Lung (tissue), 17 donors: ENCODE measurements at places on chromosomes 4 and X.
A peak's percentile ranks its signal among the peaks of the same experiment; 100 is the strongest.

GRCh38 chrX:50719614-50720013 is 94.4 kb downstream of the SHROOM4 start:
- H3K4me1 ChIP-seq = no peaks in the 10 kb centered on the region
- no peak overlapping the region for H3K27ac ChIP-seq
- DNase-seq = peak; percentile 46
- peaks cover 8% of the 10 kb centered on the region for H3K27me3 ChIP-seq
- H3K36me3 ChIP-seq = no peaks in the 10 kb centered on the region

DNA sequence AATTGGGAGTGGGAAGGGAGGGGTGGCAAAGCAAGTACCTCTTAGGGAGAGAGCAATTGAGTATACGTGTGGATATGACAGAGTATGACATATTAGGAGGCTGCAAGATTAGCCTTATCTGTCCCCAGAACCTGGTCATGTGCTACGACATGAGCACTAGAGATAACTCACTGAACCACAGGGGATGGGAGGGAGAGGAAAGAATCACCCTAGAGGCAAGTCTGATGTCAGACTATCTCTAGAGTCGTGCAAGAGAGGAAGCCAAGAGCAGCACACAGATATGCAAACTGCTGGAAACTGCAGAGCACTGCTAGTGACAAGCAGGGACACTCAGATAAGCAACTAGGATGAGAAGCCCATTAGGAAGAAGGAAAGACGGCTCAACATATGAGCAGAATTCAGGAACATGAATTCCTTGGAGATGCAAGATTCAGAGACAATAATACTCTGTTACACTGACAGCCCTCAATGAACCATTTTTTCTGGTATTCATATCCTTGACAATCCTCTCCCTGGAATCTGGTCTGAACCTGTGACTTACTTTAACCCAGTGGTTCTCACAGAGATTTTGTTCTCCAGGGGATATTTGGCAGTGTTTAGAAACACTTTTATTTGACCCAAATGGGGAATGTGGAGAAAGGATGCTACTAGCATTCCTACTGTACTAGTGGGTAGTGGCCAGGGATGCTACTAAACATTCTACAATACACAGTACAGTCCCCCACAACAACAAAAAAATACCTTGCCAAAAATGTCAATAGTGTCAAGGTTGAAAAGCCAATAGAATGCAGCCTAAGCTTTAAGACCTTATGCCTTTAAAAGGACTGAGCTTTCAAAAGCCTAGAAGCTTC is 84.0 kb upstream of the BMP2K start:
- no peaks in the 10 kb centered on the region for H3K36me3 ChIP-seq
- peaks cover 13% of the 10 kb centered on the region for H3K4me1 ChIP-seq
- H3K27ac ChIP-seq = no peak overlapping the region
- DNase-seq = no peak
- H3K27me3 ChIP-seq = no peaks in the 10 kb centered on the region

- no peak for DNase-seq
- H3K4me3 ChIP-seq = no peak overlapping the region
- no peak overlapping the region for H3K27ac ChIP-seq
These were observed 190.9 kb downstream of the RAP1GDS1 start for GRCh38 chr4:98452091-98452490.

- no peaks in the 10 kb centered on the region for H3K4me1 ChIP-seq
- no peaks in the 10 kb centered on the region for H3K27me3 ChIP-seq
- no peak for DNase-seq
These were observed 123.3 kb downstream of the POU4F2 start for GRCh38 chr4:146762016-146762415.

DNA sequence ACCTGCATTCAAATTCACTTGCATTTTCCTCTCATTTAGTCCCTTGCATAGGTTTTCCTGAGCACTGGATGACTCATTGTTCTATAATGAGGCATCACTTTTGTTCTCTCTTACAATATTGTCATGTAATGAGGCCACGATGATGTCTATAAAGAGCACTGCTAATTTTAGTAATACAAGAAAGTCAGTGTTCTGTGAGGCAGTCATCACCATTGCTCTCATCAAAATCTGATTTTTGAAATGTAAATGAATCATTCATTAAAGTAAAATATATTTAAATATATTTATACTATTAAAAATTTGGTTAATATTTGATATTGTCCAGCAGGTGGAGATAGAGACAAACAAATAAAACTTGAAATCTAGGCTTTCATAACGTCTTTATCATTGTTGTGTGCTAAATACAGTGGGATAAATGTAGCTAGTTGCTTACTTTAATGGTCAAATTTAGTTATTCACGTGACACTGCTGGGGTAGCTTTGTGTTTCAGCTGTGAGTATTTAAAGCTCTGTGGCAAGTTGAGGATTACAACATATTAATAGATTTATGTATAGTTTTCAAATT is 15.4 kb downstream of the HMGB2 start:
- H3K27ac ChIP-seq = no peak overlapping the region
- DNase-seq = peak; percentile 69
- H3K36me3 ChIP-seq = no peaks in the 10 kb centered on the region
- H3K4me3 ChIP-seq = no peak overlapping the region

- peaks cover 10% of the 10 kb centered on the region for H3K4me1 ChIP-seq
- peak within 1 kb of the TSS; percentile 77 for H3K27ac ChIP-seq
- DNase-seq = peak; percentile 95
- H3K27me3 ChIP-seq = peaks cover 16% of the 10 kb centered on the region
- H3K36me3 ChIP-seq = no peaks in the 10 kb centered on the region
- peak within 1 kb of the TSS; percentile 72 for H3K4me3 ChIP-seq
These were observed at the start of gene RNF150 for GRCh38 chr4:141133146-141133998. Gene RNF150 (minus strand): TSS chr4:141133469.

DNA sequence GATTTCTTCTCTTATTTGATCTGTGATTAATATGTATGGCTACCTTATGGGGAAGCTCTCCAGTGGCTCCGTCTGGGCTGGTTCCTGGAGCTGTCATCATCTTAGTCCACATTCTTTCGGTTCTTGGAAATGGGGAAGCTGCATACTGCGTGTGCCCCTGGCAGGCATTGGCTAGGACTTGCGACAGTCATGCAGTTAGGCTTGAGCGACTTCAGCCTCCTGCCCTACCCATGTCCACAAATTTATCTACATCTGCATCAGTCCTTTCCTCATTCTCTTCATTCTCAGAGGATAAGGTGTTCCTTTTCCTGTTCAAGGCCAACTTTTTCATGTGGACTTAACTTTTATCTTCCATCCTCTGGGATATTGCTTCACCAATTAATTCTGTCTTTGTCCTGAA is 214.2 kb downstream of the RELL1 start:
- H3K4me1 ChIP-seq = no peaks in the 10 kb centered on the region
- H3K4me3 ChIP-seq = no peak overlapping the region
- H3K36me3 ChIP-seq = no peaks in the 10 kb centered on the region
- no peak overlapping the region for H3K27ac ChIP-seq
- no peaks in the 10 kb centered on the region for H3K27me3 ChIP-seq

DNA sequence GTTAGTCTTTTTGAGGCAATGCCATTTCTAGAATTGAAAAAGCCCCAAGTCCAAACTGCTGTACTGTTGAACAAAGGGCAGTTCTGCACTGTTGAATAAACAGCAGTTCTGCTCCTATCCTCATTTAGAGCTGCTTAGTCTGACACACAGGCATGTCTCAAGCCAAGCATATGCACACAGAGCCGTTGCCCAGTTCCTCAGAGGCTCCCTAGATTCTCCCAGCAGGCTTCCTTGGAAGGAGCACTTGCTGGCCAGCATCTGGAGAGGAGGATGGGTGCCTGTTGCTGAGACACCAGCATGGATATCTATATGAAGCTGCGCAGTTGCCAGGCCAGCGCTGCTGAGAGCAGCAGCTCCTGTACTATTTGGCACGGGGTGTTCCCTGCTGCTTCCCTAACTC is 138.3 kb upstream of the USP38 start:
- no peak overlapping the region for H3K27ac ChIP-seq
- no peaks in the 10 kb centered on the region for H3K36me3 ChIP-seq
- no peaks in the 10 kb centered on the region for H3K4me1 ChIP-seq
- DNase-seq = no peak
- no peak overlapping the region for H3K4me3 ChIP-seq

DNA sequence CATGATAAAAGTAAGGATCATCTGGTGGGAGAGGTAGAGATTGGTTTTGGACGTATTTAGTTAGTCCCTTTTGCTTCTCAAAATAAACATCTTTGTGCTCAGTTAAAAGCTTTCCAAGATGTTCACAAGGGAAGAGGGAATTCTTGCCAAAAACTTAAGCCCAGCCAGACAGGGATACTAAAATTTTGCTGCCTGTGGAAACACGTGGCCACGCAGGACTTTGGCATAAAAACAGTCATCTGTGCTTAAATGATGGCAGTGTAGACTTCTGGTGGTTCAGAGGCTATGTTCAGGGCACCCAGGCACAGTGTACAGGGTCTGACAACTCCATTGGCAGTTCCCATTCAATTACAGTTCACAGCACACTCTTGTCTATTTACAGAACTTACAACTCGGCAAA is 93.2 kb upstream of the JADE1 start:
- H3K27me3 ChIP-seq = no peaks in the 10 kb centered on the region
- no peaks in the 10 kb centered on the region for H3K36me3 ChIP-seq
- DNase-seq = no peak
- no peak overlapping the region for H3K27ac ChIP-seq
- no peak overlapping the region for H3K4me3 ChIP-seq
- no peaks in the 10 kb centered on the region for H3K4me1 ChIP-seq

- no peaks in the 10 kb centered on the region for H3K36me3 ChIP-seq
- H3K27ac ChIP-seq = no peak overlapping the region
- no peak for DNase-seq
- H3K4me1 ChIP-seq = no peaks in the 10 kb centered on the region
- H3K27me3 ChIP-seq = no peaks in the 10 kb centered on the region
These were observed 34.5 kb upstream of the LCORL start for GRCh38 chr4:18056030-18056429.

- H3K27me3 ChIP-seq = no peaks in the 10 kb centered on the region
- no peak overlapping the region for H3K27ac ChIP-seq
- no peak for DNase-seq
These were observed 173.1 kb downstream of the STK32B start for GRCh38 chr4:5224340-5224739.

DNA sequence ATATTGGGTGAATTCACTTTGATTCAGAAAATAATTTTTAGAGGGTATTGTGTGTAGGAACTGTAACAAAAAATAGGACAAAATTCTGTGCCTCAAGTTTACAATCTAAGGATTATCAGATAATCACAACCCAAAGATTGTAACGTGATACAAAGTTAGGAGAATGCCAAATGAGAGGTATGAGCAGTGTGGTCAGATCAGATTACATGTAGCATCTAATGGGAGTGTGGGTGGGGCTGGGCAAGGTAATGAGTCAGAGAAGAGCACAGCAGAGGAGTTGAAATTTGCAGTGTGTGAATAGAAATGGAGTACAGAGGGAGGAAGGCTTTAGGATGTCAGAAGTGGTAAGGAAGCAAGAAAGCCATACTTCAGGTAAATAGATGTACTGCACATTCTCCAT is 103.4 kb upstream of the TEX13A start:
- no peak overlapping the region for H3K27ac ChIP-seq
- no peak for DNase-seq
- no peaks in the 10 kb centered on the region for H3K4me1 ChIP-seq
- peaks cover 32% of the 10 kb centered on the region for H3K27me3 ChIP-seq

DNA sequence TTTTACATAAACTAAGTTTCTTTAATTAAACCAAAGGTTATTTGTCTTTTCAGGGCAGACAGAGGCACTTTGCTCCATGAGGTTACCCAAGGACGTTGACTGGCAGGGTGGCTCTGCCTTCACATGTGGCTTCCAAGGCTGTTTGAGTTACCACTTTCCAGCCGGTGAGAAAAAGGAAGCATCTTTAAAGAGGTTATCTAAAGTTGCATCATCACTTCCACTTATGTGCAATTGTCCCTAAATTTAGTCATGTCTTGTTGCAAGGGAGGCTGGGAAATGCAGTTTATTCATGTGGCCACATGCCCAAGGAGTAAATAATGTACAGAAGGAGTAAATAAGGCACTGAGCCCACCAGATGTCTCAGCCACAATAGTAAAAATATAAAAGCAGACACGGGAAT is 29.0 kb upstream of the RAP1GDS1 start:
- no peak overlapping the region for H3K4me3 ChIP-seq
- DNase-seq = no peak
- H3K4me1 ChIP-seq = no peaks in the 10 kb centered on the region
- no peaks in the 10 kb centered on the region for H3K27me3 ChIP-seq
- no peaks in the 10 kb centered on the region for H3K36me3 ChIP-seq

DNA sequence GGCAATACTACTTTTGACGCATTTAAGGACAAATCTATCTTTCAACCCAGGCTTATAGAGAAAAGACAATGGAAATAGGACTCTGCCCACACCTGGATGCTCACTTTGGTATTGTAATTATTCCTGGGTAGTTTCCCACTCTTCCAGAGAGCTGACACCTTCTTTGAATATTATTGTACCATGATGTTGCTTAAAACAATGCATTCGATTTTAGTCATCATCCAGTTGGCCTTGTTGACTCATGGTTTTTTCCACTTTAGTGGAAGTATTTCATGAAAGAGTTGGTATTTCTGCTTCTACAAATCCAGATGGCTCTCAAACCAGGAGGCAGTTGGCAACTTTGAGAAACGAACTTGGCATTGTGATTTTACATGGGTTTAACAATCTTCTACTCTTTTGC is 124.2 kb downstream of the ENOX2 start:
- H3K27ac ChIP-seq = no peak overlapping the region
- DNase-seq = no peak
- H3K36me3 ChIP-seq = no peaks in the 10 kb centered on the region
- H3K27me3 ChIP-seq = no peaks in the 10 kb centered on the region
- H3K4me1 ChIP-seq = no peaks in the 10 kb centered on the region

DNA sequence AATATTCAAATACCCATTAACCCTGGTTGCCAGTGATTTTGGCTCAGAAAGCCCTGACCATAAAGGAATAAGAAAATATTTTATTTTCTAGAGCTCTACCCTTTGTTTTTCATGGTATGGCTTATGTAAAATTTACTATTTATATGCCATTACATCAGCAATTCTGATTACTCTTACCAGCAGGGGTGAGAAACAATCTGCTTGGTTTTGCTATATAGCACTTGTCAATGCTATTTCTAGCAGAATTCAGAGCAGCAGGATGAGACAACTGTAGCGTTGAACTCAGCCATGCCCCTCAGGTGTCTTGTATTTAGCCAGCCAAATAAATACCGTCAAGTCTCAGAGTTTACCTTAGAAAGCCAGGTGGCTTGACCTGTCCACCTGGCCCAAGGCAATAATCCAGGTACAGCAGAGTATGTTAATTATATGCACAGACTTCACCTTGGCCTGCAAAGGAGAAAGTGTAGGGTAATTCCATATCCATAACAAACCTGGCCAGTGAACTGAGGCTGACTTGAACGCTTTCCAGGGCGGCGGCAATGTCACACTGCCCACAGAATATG is 1303.5 kb downstream of the RAPGEF2 start:
- no peak for DNase-seq
- no peaks in the 10 kb centered on the region for H3K36me3 ChIP-seq
- H3K27ac ChIP-seq = no peak overlapping the region
- no peak overlapping the region for H3K4me3 ChIP-seq
- H3K4me1 ChIP-seq = no peaks in the 10 kb centered on the region
- no peaks in the 10 kb centered on the region for H3K27me3 ChIP-seq

DNA sequence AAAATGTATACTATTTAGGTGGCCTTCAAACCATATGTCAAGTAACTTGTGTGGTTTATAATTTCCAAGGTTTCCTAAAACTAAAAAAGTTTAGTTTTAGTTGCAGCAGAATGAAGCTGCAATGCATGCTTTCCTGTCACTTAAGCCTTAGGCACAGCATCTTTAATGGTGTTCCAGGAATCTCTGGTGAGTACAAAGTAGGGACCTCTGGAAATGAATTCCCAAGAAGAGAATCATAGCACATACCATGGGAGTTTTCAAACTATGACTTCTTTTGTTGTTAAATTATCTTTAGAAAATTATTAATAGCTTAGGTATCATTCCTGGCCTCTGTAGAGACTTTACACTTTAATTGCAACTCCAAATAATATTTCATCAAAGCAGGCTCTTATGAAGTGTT is 1005.9 kb upstream of the PABPC4L start:
- no peaks in the 10 kb centered on the region for H3K4me1 ChIP-seq
- no peaks in the 10 kb centered on the region for H3K27me3 ChIP-seq
- H3K4me3 ChIP-seq = no peak overlapping the region
- H3K36me3 ChIP-seq = no peaks in the 10 kb centered on the region
